ENCODE measurements at places on chromosomes 7 and 10. TPM values are rescaled to one million over a fixed set of nuclear protein-coding genes. Genes with fewer than 3 reads are reported as not detected.

- no peaks in the 10 kb centered on the region for H3K27me3 ChIP-seq
- no peaks in the 10 kb centered on the region for H3K36me3 ChIP-seq
- no peaks in the 10 kb centered on the region for H3K4me1 ChIP-seq
- no peak overlapping the region for H3K4me3 ChIP-seq
These were observed 280.6 kb downstream of the TFEC start for GRCh38 chr7:115749924-115750323.

DNA sequence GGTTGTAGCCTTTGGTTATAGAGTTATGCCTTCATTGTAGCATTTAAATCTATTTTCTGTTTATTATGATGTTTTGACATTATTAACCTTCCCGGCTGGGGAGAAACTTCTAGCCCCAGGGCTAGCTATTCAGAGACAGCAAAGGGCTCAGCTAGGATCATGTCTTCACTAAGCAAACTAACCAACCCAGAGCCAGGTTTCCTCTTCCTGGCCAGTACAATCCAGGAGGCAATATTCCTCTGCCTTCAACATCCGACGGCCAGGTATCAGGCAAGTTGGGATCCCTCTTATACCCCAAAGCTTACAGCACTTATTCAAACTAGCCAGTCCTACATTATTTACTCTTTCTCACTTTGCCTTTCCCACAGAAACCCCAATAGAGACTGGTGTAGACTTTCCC is 1060.7 kb upstream of the GHITM start:
- DNase-seq = no peak
- H3K4me1 ChIP-seq = no peaks in the 10 kb centered on the region
- no peak overlapping the region for H3K4me3 ChIP-seq
- no peaks in the 10 kb centered on the region for H3K27me3 ChIP-seq
- H3K27ac ChIP-seq = no peak overlapping the region

The DNAJC9 gene
- total RNA-seq = 85.5 TPM

The PDE1C gene
- total RNA-seq = not detected

The PRSS2 gene
- total RNA-seq = not detected

The SNCG gene
- 0.74 TPM for total RNA-seq

GRCh38 chr7:19491821-19492452 is 216.9 kb downstream of the POLR1F start:
- no peaks in the 10 kb centered on the region for H3K27me3 ChIP-seq
- no peaks in the 10 kb centered on the region for H3K36me3 ChIP-seq
- H3K4me1 ChIP-seq = no peaks in the 10 kb centered on the region
- DNase-seq = no peak
- H3K4me3 ChIP-seq = no peak overlapping the region
- no peak overlapping the region for H3K27ac ChIP-seq

DNA sequence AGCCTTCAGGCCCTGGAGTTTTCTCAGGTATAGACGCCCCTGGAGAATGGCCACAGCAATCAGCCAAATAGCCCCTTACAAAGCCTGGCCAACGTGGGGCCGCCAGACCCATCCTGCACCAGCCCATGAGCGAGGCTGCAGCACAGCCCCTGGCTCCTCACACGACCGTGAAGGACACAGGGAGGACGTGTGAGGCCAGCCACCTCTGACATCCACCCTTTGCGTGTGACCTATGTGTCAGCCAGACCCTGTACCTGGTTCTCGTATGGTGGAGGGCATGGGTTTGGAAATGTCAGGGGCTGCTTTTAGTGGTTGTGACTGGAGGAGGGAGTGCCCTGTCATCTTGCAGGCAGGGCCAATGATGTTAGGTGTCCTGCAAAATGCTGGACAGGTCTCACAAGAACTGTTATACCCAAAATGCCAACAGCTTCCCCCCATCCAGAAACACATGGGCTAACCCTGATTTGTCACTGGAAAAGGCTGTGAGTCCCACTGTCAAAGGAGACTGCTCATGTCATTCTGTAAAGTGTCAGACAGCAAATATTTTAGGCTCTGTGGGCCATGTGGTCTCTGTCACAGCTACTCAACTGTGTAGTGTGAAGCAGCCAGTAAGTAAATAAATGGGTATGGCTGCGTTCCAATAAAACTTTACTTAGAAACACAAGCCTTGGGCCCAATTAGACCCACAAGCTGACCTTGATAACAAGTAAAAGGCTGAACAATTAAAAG is 30.0 kb downstream of the NOD1 start:
- no peak overlapping the region for H3K4me3 ChIP-seq
- no peak overlapping the region for H3K27ac ChIP-seq
- H3K4me1 ChIP-seq = no peaks in the 10 kb centered on the region
- no peak for DNase-seq
- H3K27me3 ChIP-seq = no peaks in the 10 kb centered on the region
- H3K36me3 ChIP-seq = peaks cover 41% of the 10 kb centered on the region

DNA sequence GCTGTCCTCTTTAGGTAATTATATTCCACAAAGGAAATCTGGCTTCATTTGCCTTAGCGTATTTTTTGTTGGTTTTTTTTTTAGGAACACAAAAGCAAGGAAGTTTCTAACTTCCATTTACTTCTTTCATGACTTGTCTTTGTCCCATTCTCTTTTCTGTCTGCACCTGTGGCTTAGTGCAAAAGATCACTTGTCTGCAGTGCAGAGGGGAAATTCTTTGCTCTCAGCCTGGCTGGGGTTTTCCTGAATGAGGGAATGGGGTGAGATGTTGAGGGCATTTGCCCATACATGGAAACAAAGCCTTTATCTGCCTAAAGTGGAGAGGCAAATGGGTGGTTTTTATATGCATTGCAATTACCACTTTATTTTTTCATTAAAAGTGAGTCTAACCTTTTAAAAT is 361.1 kb upstream of the IGFBP3 start:
- H3K27me3 ChIP-seq = no peaks in the 10 kb centered on the region
- no peaks in the 10 kb centered on the region for H3K36me3 ChIP-seq
- no peak for DNase-seq
- H3K27ac ChIP-seq = no peak overlapping the region

The GLI3 gene
- total RNA-seq = 0.91 TPM

DNA sequence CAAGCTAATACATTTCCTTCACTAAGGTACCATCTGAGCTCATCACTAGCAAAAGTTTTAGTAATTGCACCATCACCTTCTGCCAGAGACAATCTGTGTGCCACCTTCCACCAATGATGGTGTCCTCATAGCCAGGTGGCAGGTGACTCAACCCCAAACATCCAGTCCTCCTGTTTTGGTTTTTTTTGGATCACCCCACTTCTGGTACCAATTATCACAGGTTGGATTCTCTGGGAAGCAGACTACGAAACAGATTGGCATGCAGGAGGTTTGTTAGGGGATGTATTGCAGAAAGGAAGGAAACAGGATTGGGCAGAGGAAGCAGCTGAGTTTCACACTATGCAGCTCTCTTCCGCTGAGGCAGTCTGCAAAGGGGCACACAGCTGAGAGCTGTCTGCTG is 4.5 kb upstream of the TACC2 start:
- H3K27ac ChIP-seq = no peak overlapping the region
- no peak overlapping the region for H3K4me3 ChIP-seq

The ADIRF gene
- not detected for total RNA-seq

DNA sequence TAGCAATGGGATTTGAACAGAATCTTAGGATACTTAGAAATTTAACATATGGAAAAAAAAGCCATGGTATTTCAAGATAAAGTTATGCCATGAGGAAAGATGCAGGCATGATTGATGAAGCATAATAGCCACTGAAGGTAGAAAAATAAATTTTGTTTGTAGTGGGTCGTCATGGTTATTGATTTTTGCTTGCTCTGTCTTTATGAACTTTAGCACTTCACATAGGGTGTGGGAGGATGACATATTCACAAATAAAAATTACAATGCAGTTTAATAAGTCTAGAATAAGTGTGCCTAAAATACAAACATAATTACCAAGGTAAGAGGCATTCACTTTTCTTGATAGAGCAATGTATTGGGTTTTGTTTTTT is 129.1 kb upstream of the SEMA3E start:
- no peak overlapping the region for H3K4me3 ChIP-seq
- no peaks in the 10 kb centered on the region for H3K36me3 ChIP-seq
- H3K4me1 ChIP-seq = no peaks in the 10 kb centered on the region
- no peaks in the 10 kb centered on the region for H3K27me3 ChIP-seq
- no peak overlapping the region for H3K27ac ChIP-seq

The CPA2 gene
- not detected for total RNA-seq

DNA sequence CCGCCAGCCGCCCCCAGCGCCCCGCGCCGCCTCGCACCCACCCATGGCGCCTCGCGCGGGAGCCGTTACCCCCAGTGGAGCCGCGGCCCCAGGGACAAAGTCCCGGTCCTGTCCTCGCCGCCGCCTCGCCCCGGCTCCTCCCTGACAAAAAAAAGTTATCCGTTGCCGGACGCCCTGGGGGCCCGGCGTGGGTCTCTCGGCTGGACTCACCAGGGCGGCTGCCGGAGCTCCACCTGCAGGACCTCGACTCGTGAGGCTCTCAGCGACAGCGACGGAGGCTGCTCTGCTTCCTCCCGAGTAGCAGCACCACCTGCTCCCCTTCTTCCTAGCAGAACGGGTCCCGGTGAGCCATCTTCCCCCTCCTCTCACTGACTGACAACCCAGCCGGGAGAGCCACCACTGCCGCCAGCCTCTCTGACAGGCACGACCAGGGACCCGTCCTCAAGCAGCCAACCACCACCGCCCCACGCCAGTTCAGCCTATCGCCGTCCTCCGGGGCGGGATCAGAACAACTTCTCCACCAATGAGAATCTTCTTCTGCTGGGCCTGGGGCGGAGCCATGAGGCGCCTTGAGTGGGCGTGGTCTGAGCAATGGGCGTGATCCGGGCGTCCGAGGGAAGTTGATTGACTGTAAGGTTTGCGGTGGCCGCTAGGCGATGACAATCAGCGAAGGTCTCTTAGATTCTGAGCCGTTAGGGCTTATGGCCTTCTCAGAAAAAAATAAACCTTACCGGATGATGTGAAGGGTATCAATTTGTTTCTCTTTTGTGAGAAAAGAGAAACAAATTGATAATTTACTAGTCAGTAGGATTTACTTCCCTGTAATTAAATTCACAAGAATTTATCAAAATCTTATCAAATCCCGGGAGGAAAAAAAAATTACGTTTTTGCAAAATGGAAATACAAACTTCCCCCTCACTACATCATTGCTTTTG is at the start of gene HYCC1:
Gene HYCC1 (minus strand): TSS at position 416 of the 935 bp plus-strand sequence. CDS start 23,019 bp downstream, outside the sequence.
- no peaks in the 10 kb centered on the region for H3K27me3 ChIP-seq
- DNase-seq = peak; percentile 99
- peaks cover 16% of the 10 kb centered on the region for H3K4me1 ChIP-seq
- peak within 1 kb of the TSS; percentile 76 for H3K4me3 ChIP-seq

GRCh38 chr10:72764151-72764550 is 72.2 kb downstream of the MCU start:
- no peak overlapping the region for H3K4me3 ChIP-seq
- 0 out of 2 replicates have a peak, but pooled peaks cover 3% of the 10 kb centered on the region for H3K36me3 ChIP-seq
- no peak for DNase-seq
- H3K27me3 ChIP-seq = no peaks in the 10 kb centered on the region
- peaks cover 19% of the 10 kb centered on the region for H3K4me1 ChIP-seq

The LRRN3 gene
- total RNA-seq = not detected

The DYNC1I1 gene
- 3.9 TPM for total RNA-seq

DNA sequence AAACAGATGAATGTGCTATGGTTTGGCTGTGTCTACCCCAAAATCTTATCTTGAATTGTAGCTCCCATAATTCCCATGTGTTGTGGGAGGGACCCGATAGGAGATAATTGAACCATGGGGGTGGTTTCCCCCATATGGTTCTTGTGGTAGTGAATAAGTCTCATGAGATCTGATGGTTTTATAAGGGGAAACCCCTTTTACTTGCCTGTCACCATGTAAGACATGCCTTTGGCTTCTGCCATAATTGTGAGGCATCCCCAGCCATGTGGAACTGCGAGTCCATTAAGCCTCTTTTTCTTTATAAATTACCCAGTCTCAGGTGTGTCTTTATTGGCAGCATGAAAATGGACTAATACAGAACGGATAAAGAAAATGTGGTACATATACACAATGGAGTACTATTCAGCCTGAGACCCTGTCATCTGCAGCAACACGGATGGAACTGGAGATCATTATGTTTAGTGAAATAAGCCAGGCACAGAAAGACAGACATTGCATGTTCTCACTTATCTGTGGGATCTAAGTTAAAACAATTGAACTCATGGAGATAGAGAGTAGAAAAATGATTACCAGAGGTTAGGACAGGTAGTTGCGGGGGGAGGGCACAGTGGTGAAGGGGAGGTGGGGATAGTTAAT is 587.6 kb upstream of the NRP1 start:
- H3K27me3 ChIP-seq = no peaks in the 10 kb centered on the region
- no peak overlapping the region for H3K4me3 ChIP-seq
- H3K27ac ChIP-seq = no peak overlapping the region
- no peaks in the 10 kb centered on the region for H3K4me1 ChIP-seq
- DNase-seq = no peak

GRCh38 chr7:141122736-141123135 is 48.9 kb downstream of the TMEM178B start:
- no peak overlapping the region for H3K4me3 ChIP-seq
- no peaks in the 10 kb centered on the region for H3K36me3 ChIP-seq
- no peak overlapping the region for H3K27ac ChIP-seq

DNA sequence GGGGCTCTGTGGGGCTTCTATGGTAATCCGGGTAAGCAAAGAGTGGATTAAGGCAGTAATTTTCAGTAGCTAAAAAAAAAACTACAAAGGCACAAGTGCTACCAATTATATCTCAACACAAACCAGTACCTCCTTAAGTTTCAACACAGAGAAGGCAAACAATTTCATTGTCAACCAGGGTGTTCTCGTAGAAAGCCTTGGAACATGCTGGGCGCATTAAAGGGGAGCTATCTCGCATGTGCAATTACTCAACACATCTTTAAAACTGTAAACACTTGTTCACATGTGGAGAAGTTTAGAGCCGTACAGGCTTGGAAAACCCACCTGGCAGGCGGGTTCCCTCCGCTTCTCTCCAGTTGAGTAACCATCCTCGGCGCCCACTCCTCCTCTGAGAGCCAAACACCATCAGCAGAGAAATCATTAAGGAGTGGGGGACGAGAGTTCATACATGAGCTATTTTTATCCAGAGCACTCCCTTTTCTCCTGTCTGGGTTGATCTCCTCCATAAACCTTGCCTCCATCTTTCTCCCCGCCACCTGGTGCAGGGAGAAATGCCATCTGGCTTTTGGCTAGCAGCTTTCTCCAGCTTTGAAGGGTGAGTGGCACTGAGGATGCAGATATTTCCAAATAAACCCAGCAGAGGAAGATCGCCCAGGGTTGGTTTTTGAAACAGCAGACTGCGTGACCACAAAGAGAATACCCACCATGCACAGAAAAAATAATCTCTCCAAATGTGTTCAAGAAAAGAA is 287.1 kb downstream of the WDR11 start:
- no peak overlapping the region for H3K4me3 ChIP-seq
- H3K27me3 ChIP-seq = no peaks in the 10 kb centered on the region
- no peak for DNase-seq
- H3K27ac ChIP-seq = no peak overlapping the region

- H3K27ac ChIP-seq = no peak overlapping the region
- peaks cover 7% of the 10 kb centered on the region for H3K4me1 ChIP-seq
- no peak for DNase-seq
- H3K36me3 ChIP-seq = no peaks in the 10 kb centered on the region
- H3K27me3 ChIP-seq = no peaks in the 10 kb centered on the region
- H3K4me3 ChIP-seq = no peak overlapping the region
These were observed 39.8 kb downstream of the FOXL3 start for GRCh38 chr7:329691-330281.

Data from SJSA1 (cell line).